ENCODE measurements at places on chromosomes 2 and 18. TPM values are rescaled to one million over a fixed set of nuclear protein-coding genes. Genes with fewer than 3 reads are reported as not detected.
A peak's percentile ranks its signal among the peaks of the same experiment; 100 is the strongest.

GRCh38 chr2:7673853-7674252 is 756.6 kb downstream of the RNF144A start:
- DNase-seq: no peak

The PLA2R1 gene
- 14.5 TPM for total RNA-seq

The GKN1 gene
- total RNA-seq: not detected

DNA sequence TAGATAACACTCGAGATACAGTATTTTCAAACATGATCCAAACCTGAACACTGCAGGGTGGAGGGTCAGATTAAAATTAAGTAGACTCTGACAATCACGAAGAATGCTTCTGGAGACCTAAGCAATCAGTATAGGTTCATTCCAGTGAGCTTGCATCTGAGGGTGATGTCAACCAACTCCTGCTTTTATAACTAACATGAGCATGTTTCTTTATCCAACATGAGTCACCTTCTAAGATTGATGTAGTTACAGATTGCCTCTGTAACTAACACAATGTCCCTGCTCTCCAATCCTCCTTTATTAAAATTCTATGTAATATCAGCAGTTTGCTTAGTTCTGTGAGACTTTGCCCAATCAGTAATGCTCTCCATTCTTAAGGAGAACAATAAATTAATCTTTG is 225.7 kb downstream of the ARL6IP6 start:
- no peak for DNase-seq

DNA sequence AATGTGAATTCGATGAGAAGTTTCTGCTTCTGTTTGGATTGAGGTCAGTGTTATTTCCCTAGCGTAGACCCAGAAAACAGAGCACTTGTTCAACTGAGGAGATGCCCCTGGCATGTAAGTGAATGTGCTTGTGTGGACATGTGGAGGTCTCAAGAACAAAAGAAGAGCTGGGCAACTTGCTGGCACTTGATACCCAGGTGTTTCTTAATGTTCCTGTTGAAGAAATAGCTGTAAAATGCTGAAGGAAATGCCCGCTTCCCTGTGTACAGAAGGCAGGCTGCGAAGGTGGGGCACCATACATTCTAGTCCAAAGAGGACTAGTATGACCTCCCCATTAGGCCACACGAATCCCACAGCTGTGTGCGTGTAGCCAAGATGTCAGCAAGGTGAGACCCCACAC is 9.8 kb upstream of the LBH start:
- DNase-seq: no peak

GRCh38 chr2:97936199-97936598 is 59.5 kb downstream of the TMEM131 start:
- DNase-seq: no peak

DNA sequence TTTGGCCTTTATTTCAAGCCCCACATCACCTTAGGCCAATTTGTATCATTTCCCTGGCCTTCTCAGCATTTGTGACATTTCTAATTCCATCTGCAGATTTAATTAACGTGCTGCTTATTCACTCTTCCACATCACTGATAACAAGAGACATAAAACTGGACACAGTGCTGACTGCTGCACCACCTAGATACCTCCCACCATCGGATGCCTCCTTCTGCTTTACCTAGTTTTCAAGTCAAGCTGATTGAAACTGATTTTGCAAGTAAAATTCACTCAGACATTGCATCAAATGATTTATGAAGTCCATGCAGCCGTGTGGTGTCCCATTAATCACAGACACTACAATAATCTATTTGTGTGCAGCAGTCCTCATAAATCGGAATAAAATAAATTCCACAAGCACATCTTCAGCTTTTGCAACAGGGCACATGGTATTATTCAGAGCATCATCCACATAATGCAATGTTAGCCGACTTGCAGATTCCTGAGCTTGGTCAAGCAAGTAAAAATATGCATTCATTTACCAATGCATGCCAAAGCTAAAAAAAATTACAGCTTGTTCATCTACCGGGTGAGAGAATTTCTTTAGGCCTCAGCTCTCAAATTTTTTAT is 15.9 kb upstream of the CRIM1 start:
- DNase-seq: no peak

- DNase-seq: no peak
These were observed 17.5 kb downstream of the GPR35 start for GRCh38 chr2:240642806-240643092.

- DNase-seq: peak; percentile 41
These were observed 19.2 kb downstream of the DAW1 start for GRCh38 chr2:227890495-227891079.

The APCDD1 gene
- 0.12 TPM for total RNA-seq

DNA sequence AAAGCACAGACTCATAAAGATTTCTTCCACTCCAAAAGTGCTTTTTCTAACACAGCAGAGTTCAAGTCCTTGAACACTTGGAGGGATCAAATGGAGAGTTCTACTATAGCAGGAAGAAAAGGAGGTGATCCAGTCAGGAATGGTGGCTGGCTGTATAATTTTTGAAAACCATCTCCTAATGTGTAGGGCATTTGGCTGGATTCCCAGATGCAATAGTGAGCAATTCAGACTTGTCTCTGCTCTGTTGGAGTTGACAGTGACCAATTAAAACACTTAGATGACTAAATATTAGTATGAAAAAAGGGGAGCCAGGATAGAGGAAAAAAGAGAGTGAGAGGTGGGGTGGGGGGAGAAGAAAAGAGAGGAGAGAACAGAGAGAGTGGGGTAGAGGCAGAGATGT is 5.3 kb upstream of the G6PC2 start:
- no peak for DNase-seq

The CPLX4 gene
- total RNA-seq: not detected

GRCh38 chr18:2983296-2983695 is 29.6 kb downstream of the LPIN2 start:
- no peak for DNase-seq

The ASXL2 gene
- total RNA-seq: 17.5 TPM

- no peak for DNase-seq
These were observed 682.4 kb downstream of the LRRTM4 start for GRCh38 chr2:76839826-76840225.

The METAP1D gene
- total RNA-seq: 2.4 TPM

GRCh38 chr2:156585457-156585856 is 149.3 kb downstream of the GPD2 start:
- DNase-seq: no peak

The AKAIN1 gene
- total RNA-seq: not detected

DNA sequence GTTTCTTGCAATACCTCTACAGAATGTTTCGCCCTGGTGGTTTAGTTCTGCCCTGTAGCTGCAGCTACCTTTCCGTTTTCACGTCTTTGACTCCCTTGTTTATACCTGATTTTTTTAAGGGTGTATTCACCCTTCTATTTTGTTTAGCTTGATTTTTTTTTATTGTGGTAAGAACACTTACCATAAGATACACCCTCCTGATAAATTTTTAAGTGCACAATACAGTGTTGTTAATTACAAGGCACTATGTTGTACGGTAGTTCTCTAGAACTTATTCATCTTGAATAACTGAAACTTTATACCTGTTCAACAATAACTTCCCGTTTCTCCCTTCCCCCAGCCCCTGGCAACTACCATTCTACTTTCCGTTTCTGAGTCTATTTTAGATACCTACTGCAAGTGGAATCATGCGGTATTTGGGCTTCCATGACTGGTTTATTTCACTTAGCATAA is 48.9 kb upstream of the NABP1 start:
- DNase-seq: no peak

GRCh38 chr18:68431111-68431921 is 283.6 kb downstream of the TMX3 start:
- no peak for DNase-seq

The DYSF gene
- total RNA-seq: 300 TPM

The IL18RAP gene
- not detected for total RNA-seq

- DNase-seq: no peak
These were observed 198.1 kb downstream of the ZNF407 start for GRCh38 chr18:74795751-74796150.

The CXCR1 gene
- total RNA-seq: not detected

The CNTNAP5 gene
- total RNA-seq: not detected

The GPAT2 gene
- total RNA-seq: 5.7 TPM

GRCh38 chr2:7286120-7286519 is 368.9 kb downstream of the RNF144A start:
- no peak for DNase-seq

DNA sequence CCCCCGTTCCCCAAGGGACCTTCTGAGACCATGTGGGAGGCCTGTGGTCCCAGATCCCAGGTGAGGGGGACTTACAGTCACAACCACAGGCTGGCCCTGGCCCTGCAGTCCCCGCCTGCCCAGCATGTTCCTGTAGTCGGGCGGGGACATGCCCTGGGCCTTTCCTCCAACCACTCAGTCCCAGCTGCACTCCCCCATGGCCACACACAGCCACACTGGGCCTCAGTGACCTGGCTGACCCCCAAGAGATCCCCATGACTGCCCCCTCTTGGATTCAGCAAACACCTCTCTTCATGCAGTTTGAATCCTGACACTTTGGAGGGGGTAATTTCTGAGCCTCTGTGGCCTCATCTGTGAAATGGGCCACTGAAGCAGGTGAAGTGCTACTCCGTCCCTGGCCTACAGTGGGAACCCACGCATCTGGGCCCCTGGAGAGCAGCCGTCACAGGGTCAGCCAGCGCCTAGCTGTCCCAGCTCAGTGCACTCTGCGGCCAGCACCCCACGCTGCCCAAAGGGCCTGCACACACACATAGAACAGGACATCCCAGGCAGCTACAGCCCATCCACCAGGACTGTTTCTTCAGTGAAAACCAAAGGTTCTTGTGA is 12.7 kb upstream of the ARHGEF4 start:
- no peak for DNase-seq

GRCh38 chr2:209334188-209335017 is 89.4 kb upstream of the MAP2 start:
- peak; percentile 41 for DNase-seq

The CRACDL gene
- total RNA-seq: 13.3 TPM

- no peak for DNase-seq
These were observed 485.4 kb upstream of the SLC8A1 start for GRCh38 chr2:40937284-40937683.

The TWIST2 gene
- 7.2 TPM for total RNA-seq

GRCh38 chr2:226066391-226066790 is 666.9 kb downstream of the NYAP2 start:
- DNase-seq: no peak

The UGT1A8 gene
- total RNA-seq: not detected

GRCh38 chr2:160737247-160737646 is 243.6 kb upstream of the RBMS1 start:
- no peak for DNase-seq

DNA sequence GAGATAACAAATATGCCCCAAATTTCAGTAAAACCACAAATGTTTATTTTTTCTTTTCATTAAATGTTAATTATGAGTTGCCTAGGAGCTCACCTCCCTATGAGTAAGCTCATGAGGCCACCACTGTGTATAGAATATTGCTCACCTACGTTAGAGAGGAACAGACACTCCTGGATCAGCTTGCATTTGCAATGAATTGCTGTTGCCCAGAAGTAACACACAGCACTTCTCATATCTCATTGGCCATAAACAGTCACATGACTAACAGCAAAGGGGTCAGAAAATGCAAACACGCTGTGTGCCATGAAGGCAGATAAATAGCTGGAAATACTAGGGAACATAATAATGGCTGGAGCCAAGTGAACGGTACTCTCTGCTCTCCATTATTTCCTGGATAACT is 89.0 kb upstream of the GALNT5 start:
- no peak for DNase-seq

The NEURL3 gene
- 0.68 TPM for total RNA-seq

DNA sequence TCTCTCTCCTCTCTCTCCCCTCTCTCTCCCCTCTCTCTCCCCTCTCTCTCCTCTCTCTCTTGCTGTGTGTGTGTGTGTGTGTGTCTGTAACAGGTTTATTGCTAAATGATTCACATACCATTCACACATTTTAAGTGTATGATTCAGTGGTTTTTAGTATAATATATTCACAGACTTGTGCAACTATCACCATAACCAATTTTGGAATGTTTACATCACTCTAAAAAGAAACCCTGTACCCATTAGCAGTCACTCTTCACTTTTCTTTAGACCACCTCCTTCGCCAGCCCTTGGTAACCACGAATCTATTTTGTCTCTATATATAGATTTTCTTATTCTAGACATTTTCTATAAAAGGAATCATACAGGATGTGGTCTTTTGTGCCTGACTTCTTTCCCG is 11.4 kb downstream of the THNSL2 start:
- DNase-seq: no peak

GRCh38 chr2:113697516-113697915 is 58.9 kb downstream of the SLC35F5 start:
- DNase-seq: no peak

The IL1A gene
- 4.5 TPM for total RNA-seq
